ENCODE measurements at places on chromosomes 7 and 10. TPM values are rescaled to one million over a fixed set of nuclear protein-coding genes. Genes with fewer than 3 reads are reported as not detected.

The TUBB8 gene
- not detected for total RNA-seq

The ASAH2 gene
- 0.26 TPM for total RNA-seq

The APBB1IP gene
- total RNA-seq, result 1.6 TPM

The KCP gene
- total RNA-seq, result 0.34 TPM

The C1GALT1 gene
- total RNA-seq, result 4.8 TPM

The ADRB1 gene
- not detected for total RNA-seq

The SCIN gene
- not detected for total RNA-seq

The SLC13A1 gene
- total RNA-seq, result not detected

The TLX1 gene
- not detected for total RNA-seq

The DENND2A gene
- 38.6 TPM for total RNA-seq

The GIMAP5 gene
- total RNA-seq, result not detected

The SNCG gene
- total RNA-seq, result 69.4 TPM

The NKX6-2 gene
- total RNA-seq, result not detected

The GHRHR gene
- total RNA-seq, result not detected

The LRMDA gene
- total RNA-seq, result 3.8 TPM

The ZNF239 gene
- total RNA-seq, result 4.3 TPM

The OR13A1 gene
- total RNA-seq, result under 0.01 TPM

The ZNF775 gene
- 7.1 TPM for total RNA-seq

The FAM3C gene
- total RNA-seq, result 30.3 TPM

The VWC2 gene
- under 0.01 TPM for total RNA-seq

The LOXL4 gene
- total RNA-seq, result 13.3 TPM

The SLK gene
- 57.7 TPM for total RNA-seq

The FGFR2 gene
- total RNA-seq, result under 0.01 TPM

The CREB5 gene
- 15.9 TPM for total RNA-seq

The SPDYE6 gene
- total RNA-seq, result not detected

The ANKRD30A gene
- not detected for total RNA-seq

The PRSS2 gene
- not detected for total RNA-seq

The PTPN20 gene
- 0.09 TPM for total RNA-seq

The ZYX gene
- total RNA-seq, result 13.6 TPM

The HDAC9 gene
- total RNA-seq, result 3.5 TPM

The PLEKHA8 gene
- 5.2 TPM for total RNA-seq

The CALHM1 gene
- not detected for total RNA-seq

The SLC26A3 gene
- not detected for total RNA-seq

The ASIC3 gene
- total RNA-seq, result not detected

The ACTL6B gene
- not detected for total RNA-seq

The TASOR2 gene
- total RNA-seq, result 37.4 TPM

The ATP5MK gene
- 162 TPM for total RNA-seq

The C10orf143 gene
- total RNA-seq, result 1.0 TPM

The STAM gene
- total RNA-seq, result 19.4 TPM

The ZPBP gene
- not detected for total RNA-seq

The CPXM2 gene
- 41.5 TPM for total RNA-seq

The SLC18A3 gene
- total RNA-seq, result not detected

The NKX2-3 gene
- total RNA-seq, result not detected

The FAM25G gene
- not detected for total RNA-seq

The GRB10 gene
- total RNA-seq, result 19.5 TPM

The PKD2L1 gene
- total RNA-seq, result not detected
